ENCODE measurements at places on chromosomes 7 and 10.

DNA sequence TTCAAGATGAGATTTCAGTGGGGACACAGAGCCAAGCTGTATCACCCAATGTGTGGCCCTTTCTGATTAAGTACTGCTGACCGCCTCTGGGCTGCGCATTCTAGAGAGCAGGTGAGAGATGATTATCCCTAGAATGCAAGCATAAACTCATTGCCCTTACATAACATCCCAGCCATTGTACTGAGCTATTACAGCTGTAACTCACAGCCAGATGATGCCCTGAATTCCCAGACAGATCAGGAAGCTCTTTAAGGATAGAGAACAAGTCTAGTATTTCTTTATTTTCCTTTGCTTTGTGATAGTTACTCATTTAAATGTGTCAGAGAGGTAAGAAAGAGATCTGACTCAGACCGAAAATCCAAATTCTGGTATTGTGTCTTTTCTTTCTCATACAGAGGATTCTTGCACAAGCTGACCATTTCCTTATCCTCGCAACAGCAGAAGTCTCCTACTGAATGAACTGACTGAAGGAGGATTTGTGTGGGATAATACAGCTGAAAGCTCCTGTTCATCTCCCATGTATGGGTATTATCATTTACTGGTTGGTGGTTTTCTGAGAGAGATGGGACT, 58.4 kb downstream of the ZNF22 start:
- DNase-seq = no peak

DNA sequence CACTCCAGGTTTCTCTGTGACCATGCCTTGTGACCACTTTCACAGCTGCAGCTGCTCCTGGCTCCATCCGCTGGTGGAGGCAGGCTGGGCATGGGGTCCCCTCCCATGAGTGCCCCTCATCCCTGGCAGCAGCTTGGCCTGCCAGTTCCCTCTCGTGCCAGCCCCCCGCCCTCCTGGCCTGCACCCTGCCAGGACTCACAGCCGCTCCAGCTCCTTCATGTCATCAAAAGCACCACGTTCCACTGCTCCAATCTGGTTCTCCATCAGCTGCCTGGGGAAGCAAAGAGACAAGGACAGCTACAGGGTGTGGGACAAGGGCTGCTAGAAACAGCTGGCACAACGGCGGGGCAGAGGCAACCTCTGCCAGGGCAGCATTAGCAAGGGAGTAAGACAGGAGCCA, 22.6 kb downstream of the SLIT1 start:
- no peak for DNase-seq

GRCh38 chr7:7773334-7774309, 55.2 kb upstream of the RPA3 start:
- DNase-seq = peak; percentile 16

GRCh38 chr10:61628151-61628874, 34.4 kb upstream of the CABCOCO1 start:
- DNase-seq = no peak
